ENCODE measurements at places on chromosomes 11 and 22.

GRCh38 chr11:128506999-128507611, 80.3 kb downstream of the ETS1 start:
- no peak for DNase-seq

- DNase-seq: no peak
Observed at GRCh38 chr11:112783945-112784322, 177.3 kb upstream of the NCAM1 start.

- no peak for DNase-seq
Observed at GRCh38 chr22:43878831-43879550, 12.8 kb downstream of the PNPLA5 start.

- no peak for DNase-seq
Observed at GRCh38 chr11:35507688-35508087, 17.7 kb downstream of the PAMR1 start.

GRCh38 chr22:19974268-19974861, 32.7 kb upstream of the TXNRD2 start:
- DNase-seq: no peak

DNA sequence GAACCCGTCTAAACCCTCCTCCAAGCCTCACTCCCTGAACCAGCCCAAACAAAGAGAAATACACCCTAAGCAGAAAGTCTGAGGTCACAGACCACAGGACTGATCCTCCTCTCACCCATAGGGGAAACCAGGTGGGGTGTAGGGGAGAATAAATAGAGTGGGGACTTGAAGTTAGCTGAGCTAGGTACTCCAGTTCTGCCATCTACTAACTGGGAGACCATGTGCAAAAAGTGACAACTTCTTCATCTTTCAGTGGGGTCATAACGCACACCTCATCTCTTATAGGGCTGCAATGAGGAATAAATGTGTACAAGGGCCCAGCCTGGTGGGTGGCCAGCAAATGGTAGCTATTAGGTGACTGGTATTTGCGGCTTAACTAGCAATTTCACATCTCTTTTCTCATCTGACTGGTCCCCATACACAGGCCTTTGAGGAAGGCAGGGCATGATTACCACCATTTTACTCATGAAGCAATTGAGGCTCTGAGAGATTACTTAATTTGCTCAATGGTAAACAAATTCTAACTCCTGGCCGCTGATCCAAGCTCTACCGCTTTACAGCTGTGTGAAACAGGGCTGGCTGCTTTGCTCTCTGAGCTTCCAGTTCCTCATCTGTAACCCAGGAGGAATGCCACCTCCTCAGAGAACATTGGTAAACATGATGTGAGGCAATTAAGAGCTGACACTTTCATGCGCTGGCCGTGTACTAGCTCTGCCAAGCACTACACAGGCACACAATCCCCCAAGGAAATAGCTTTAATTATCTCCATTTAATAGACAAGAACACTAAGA, 16.6 kb downstream of the TBC1D10A start:
- DNase-seq: no peak

DNA sequence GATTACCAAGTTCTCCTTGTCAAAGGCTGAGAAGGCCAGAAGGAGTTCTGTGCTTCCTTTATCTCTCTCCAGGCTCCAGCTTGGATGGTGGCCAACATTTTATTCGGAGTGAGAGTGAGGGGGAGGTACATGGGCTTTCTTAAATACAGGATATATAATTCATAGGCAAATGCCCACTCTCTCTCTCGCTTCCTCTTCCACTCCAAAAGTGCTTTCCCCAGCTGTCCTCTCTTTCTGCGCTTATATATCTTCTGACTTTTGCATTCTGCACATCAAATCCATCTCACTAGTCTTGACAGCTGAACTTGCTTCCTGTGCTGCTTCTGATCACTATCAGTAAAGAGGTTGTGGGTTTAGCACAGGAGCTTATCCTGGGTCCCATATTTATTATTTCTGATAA, 125.4 kb upstream of the ARHGAP20 start:
- DNase-seq: no peak

DNA sequence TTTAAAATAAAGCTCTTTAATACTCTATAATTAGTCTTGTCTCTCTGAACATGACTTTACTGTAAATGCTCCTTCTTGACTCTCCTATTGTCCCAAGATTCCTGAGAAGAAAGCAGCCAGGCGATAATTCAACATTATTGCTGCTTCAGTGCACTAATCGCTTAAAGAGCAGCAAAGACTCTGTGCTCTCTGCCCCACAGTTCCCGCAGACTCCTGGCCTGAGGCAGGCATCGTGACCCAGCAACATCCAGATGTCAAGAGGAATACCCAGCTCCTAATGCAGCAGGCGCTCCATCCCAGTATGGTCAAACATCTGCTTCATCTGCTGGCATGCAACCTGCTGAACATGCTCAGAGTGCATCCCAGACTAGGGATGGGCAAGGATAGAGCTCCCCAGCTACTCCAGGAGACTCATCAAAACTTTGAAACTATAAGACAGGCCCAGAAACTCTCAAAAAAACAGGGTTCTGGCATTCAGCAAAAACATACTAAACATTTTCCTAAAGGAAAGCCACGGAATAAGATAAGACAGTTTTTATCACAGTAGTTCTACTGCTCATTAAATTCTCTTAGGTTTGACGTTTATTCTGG, 270.0 kb downstream of the SOX6 start:
- no peak for DNase-seq

DNA sequence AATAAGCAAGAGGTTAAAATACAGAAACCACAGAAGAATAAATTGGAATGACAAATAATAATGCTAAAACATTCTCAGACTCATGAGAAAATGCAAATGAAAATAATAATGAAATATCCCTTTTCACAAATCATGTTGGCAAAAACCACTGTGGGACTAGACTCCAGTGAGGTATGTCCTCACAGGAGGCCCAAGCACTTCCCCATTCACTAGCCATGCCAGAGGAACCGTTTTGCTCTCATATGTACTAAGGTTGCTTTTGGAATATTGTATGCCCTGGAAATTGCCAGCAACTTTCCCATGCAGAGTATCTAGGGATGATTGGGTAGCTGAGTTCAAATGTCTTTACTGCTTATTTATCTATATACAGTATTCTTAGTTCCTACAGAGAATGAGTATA, 106.2 kb upstream of the CHORDC1 start:
- DNase-seq: no peak

DNA sequence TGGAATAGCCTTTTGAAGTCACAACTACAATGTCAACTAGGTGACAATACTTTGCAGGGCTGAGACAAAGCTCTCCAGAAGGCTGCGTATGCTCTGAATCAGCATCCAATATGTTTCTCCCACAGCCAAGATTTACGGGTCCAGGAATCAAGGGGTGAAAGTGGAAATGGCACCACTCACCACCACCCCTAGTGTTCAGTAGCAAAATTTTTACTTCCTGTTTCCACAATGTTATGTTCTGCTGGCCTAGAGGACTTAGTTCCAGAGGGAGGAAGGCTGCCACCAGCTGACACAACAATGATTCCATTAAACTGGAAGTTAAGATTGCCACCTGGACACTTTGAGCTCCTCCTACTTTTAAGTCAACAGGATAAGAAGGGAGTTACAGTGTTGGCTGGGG, 68.5 kb upstream of the MPEG1 start:
- no peak for DNase-seq

DNA sequence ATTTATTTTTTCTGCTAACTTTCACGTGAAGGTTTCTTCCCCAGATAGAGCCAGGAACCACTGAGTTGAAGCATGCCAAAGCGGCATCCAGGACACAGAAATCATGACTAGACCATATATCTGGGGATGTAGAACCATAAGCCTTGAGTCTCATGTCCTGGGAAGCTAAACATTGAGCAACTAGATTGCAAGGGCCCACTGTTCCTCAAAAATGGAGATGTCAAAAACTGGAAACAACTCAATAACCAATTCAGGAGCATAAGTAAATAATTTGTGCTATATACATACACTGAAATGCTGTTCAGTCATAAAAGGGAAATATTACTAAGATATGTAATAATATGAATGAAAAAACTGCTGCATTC, 29.0 kb upstream of the CARD16 start:
- no peak for DNase-seq

- no peak for DNase-seq
Observed at GRCh38 chr11:112612250-112612849, 348.9 kb upstream of the NCAM1 start.
